NCI-H446 (cell line): ENCODE measurements at places on chromosomes 13 and 19.

- DNase-seq, result no peak
Observed at GRCh38 chr13:104098421-104098820, 1032.2 kb upstream of the SLC10A2 start.

GRCh38 chr13:66461021-66461420 is 769.1 kb downstream of the PCDH9 start:
- no peak for DNase-seq

DNA sequence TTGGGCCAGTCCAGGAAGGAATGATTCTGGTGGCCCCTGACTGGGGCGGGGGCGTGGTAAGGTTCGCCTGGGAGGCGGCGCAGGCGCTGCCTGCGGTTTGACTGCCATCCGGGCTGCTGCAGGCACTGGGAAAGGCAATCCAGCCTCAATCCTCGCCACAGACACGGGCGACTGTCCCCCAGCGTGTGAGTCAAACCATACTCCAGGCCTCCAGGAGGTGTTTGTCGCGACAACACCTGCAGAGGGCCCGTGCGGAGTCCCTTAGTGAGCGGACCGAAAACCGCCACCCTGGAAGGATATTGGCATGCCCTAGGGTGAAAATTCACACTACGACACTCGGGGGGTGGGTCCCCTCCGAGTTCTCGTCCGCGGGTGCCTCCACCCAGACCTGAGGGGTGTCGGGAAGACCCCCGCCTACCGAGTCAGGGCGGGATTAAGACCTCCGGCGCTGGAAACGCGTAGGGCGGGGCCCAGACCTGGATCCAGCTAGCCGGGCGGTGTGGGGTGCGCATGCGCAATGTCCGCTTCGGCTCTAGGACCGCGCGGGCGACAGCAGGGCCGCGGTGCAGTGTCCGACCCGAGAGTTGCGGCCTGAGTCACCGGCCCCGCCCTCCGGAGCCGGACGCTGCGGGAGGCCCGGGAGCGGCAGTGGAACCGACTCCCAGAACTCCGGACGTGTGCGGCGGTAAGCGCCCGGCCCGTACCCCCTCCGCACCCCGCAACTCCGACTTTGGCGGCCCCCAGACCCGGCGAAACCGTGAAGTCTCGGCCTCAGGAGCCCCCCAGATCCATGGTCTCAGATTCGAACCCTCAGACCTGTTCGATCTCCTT is at the start of gene CAPNS1:
Gene CAPNS1, plus strand, starts transcription at position 594 of the 831 bp plus-strand sequence. CDS start 946 bp downstream, outside the sequence.
- peak; percentile 91 for DNase-seq

- DNase-seq, result no peak
Observed at GRCh38 chr19:16576690-16577530, 4.7 kb upstream of the SLC35E1 start.
